ENCODE measurements at places on chromosomes 12 and 14.
A peak's percentile ranks its signal among the peaks of the same experiment; 100 is the strongest.

DNA sequence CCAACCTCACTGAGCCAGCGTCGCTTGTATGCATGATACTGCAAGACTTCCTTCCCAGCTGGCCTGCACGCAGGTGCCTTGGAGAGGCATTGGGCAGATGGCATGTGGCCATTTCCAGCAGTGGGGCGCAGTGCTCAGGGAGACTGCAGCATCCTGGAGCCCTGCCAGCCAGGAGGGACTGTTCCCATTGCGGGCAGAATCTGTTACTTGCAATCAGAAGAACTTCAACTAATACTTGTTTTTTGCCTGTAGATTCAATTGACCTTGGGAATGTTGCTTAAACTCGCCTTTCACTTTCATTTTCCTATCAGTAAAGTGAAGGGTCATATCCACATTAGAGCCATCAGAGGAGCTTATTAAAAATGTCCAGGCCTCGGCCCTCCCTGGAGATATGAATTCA lies 29.8 kb downstream of the ANKRD9 start:
- DNase-seq, result peak; percentile 75

GRCh38 chr14:101462726-101463565 lies 98.3 kb upstream of the DIO3 start:
- DNase-seq, result peak; percentile 39

GRCh38 chr14:85575617-85575898 lies 45.6 kb downstream of the FLRT2 start:
- no peak for DNase-seq

DNA sequence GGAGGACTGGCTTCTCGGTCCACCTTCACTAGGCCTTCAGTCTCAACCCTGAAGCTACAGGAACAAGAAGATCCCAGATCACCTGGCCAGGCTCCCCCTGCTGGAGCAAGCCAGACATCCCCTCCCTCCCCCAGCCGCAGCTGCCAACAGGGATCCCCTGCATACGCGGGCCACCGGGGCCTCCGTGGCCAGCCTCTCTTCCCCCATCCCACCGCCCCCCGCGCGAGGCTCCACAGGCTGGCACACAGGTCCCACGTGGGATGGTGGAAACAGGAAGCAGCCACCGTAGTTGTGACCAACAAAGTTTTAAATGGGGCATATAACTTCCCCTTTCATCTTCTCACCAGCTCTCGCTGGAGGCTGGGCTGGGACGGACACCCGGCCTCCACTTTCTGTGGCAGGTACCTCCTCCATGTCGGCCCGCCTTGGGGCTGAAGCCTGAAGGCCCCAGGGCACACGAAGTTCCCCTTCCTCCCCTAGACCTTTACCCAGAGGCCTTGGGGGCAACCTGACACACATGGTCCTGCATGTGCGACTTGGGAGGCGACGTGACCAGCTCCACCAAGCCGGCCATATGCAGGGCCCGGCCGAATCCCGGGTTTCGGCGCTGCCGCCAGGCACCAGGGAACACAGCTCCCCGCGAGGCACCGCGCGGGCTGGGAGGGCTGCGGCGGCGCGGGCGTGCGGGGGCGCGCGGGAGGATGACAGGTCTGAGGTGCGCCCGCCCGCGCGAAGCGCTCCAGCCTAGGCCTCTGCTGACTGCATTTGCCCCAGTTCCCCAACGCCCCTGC lies 44.4 kb upstream of the PNMA1 start:
- peak; percentile 96 for DNase-seq

DNA sequence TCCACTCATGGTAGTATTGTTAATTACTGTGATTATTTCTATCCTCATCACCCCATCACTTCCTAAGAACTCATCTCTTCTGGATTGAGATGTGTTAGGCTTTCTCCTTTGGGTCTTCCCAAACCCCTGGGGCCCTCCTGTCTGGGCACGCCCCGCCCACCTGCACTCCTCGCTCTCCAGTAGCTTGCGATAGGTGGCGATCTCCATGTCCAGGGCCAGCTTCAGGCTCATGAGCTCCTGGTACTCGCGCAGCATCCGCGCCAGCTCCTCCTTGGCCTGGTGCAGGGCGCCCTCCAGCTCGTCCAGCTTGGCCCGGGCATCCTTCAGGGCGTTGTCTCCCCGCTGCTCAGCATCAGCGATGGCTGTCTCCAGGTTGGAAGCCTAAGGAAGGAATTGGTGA lies 6.8 kb downstream of the KRT71 start:
- DNase-seq, result no peak

GRCh38 chr12:68631227-68631626 lies 20.5 kb downstream of the RAP1B start:
- DNase-seq, result no peak

DNA sequence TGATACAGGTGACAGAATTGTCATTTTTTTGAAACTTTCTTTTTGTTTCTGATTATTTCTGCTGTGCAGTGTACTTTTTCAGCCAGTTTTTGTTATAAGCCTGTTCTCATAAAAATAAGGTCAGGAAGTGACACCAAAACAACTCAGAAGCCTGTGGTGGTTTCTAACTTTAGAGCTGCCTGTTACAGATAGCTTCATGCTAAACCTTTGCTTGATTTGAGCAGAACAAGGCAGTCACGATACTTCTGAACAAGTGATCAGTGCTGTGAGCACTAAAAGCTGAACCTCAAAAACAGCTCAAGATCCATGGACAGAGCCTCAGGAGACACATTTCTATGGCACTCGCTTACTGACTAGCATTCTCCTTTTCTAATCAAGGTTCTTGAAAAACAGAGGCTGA lies 82.0 kb downstream of the PRKCH start:
- no peak for DNase-seq

GRCh38 chr12:33551006-33551405 lies 111.4 kb upstream of the SYT10 start:
- no peak for DNase-seq

DNA sequence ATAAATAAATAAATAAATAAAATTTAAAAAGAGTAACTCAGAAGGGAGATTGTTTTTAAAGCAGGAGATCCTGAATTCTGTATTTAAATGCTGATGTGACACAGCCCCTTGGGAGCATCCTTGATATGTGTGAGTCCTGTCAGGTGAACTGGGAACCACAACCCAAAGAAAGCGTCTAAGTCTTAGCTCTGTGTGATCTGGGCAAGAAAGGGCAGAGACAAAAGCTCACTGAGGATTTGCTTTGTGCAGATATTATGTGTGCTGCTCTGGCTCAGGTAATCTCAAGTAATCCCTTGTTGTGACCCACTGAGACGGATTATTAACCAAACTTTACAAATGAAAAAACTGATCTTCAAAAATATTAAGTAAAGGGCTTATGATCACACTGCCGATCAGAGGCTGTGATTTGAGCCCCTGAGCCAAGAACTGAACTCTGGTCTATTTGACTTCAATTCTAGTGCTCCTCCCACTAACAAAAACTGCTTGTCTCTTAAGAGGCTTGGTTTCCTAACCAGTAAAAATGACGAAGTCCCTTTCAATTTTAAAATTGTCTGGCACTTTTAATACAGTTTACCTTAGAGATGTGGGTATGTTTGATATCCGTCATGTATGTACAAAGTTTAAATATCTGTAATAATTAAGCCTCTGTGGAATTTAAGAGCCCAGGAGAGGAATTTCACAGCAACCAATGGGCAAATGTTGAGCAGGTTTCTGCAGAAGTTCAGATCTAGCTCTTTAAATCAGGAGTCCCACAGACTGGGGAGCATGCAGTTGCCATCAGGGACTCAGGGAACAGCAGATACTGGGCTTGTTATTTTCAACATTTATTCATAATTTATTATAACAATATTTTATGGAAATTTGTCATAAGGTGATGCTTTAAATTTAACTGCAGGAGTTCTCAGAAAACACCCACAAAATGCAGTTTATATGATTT lies 46.1 kb downstream of the CPM start:
- no peak for DNase-seq

DNA sequence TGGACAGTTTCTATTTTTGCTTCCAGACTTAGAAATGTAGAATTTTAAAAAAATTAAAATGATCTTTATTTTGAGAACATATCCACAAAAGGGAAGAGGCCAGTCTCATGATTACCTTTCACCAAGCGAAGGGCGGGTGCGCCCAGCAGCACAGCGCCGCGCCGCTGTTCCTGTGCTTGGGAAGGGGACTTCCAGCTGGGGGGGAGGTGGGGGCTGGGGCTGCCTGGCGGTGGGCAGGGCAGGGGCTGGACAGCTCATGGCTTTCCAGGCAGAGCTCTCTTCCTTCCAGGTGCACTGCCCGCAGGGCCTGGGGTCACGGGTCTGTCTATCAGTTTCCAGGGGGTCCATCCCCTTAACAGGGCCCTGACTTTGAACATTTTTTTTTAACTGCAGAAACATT lies 199.9 kb downstream of the TTC7B start:
- no peak for DNase-seq

GRCh38 chr12:113162102-113163029 lies 12.8 kb downstream of the CFAP73 start:
- DNase-seq, result no peak

DNA sequence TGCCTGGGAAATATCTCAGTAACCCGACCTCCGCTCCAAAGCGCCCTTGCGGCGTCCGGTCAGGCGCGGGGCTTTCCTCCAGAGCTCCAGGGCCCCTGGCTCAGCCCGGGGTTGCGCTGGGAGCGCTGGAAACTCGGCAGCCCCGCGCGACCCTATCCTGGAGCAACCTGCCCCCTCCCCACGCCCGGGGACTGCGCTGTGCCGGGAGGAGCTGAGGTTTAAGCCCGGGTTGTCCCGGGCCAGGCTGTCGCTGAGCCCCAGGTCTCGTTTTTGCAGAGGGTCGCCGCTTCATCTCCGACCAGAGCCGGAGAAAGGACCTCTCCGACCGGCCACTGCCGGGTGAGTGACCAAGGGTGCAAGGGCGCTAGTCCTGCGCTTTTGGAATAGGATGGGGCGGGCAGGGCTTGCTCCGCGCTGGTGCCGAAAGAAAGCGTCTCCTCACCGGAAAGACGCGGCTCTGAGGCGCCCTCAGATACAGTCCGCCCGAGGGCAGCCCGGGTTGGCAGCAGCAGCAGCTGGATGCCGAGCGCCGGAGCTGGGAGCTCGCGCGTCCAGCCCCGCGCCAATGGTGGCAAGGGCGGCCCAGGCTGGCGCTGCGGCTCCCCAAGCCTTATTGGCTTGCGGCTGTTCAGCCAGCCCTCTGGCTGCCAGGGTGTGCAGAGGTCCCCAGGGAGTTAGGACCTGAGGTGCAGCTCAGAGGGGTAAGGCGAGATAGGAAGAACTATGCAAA lies 1.5 kb downstream of the SPX start:
- peak; percentile 88 for DNase-seq

DNA sequence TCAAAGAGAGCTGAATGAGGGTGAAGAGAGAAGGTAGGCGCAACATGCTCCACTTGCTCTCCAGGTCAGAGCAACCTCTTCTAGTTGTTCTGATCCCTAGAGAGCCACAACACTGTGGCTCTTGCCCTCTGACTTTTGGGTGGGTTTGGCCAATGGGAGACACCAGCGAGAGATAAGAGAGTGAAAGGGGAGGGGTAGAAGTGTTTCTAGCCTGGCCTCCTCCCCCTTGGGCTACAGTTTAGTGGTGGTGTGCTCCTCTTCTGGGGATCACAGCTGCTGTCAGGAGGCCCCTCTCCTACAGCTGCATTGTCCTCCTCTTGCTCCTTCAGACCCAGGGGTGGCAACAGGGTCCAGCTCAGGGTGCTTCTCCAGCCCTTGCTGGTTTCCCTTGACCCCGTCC lies 454.8 kb downstream of the FUT8 start:
- no peak for DNase-seq

- no peak for DNase-seq
Observed at GRCh38 chr14:44775248-44775647, 186.5 kb downstream of the KLHL28 start.

DNA sequence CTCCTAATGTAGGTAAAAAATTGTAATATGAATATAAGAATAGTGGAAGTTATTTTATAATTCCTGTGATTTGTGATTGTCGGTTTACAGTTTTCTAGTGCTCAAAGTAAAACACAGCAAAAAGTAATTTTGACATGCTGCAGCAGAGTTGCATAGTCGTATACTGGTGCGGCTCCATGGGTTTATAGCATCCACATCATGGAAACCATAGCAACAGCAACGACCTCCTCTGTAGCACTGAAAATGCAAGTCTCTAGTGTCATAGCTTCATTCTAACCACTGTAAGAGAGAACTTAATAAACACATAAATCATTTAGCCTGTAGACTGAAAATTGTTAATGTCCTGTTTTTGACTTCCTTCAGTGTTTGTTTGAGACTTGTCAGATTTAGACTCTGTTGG lies 574.3 kb downstream of the KCNH5 start:
- DNase-seq, result no peak

DNA sequence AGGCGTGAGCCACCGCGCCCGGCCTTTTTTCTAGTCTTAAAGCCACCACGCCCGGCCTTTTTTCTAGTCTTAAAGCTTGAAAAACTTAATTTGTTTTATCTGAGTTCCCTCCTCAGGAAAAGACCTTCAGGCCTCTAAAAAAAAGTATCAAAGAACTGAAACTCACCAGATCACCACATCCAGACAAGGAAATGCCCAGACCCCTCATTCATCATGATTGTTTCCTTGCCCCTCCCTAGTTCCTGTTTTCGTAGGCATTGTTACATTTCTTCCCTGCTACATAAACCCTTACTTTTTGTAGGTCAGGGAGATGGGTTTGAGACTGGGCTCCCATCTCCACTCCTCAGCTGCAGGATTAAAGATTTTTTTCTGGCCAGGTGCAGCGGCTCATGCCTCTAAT lies 21.1 kb upstream of the VWF start:
- no peak for DNase-seq

GRCh38 chr14:30958555-30959407 lies 66.7 kb upstream of the AP4S1 start:
- no peak for DNase-seq

DNA sequence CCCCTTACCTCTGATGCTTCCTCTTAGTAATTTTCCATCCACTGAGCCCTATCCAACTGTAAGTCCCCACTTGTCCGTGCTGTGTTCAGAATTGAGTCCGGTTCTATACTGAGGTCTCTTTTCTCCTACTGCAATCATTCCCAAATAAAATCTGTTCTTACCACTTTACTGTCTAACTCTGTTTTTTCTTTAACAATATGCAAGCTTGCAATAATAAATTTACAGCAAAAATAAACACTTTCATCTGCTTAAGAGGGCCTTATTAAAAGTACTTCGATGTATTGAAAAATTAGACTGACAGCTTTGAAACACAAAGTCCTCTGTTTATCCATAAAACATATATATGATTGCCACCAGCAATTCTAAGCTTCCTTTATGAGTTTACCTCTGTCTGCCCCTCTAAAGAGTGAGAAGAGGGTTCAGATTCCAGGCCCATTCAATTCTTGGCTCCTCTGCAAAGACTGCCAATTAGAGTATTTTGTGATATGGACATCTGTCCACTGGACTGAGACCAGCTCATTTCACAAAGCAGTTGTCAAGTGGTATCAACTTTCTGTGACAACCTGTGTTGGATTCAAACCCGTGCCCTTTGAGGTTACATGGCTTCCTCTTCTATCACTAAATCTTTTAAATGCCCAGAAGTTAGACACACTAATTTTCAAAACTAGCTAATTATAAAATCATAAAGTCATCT lies 39.9 kb upstream of the G2E3 start:
- DNase-seq, result no peak

DNA sequence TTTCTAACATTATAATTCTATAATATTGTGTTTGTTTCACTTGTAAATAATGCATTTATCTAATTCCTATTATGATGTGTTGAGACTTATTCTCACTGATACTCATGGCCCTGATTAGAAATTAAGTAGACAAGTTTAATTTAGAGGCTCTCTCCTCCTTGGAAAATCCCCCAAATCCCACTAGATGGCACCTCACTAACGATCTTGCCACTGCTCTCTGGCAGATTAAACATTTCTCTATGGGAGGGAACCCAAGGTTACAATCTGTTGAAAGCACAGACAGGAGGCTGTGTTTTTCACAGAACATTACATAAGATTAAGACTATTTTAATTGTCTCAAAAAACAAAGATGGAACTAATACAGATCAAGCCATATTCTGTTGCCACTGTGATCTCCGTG lies 318.7 kb downstream of the LRFN5 start:
- DNase-seq, result no peak

GRCh38 chr12:26564391-26564790 lies 268.6 kb downstream of the ITPR2 start:
- DNase-seq, result no peak

Data from spleen (tissue), 13 donors.